ENCODE measurements at places on chromosomes 4 and X.
A peak's percentile ranks its signal among the peaks of the same experiment; 100 is the strongest.

DNA sequence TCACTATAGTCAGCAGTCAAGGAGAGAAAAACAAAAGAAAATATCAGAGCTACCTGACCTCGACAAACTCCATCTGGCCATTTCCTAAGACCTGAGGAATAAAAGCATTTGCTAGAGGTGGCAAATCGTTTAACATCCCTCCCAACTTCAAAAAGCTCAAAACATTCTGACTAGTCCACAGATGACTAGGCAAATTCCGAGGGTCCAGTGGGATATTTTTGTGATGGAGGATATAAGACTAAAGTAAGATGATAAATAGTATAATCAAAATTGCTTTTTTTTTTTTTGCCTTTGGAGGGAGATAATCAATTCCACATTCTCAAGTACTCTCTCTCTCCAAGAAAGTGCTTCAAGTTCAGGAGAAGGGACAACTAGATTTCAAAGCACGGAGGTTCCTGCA lies 119.1 kb upstream of the ETNPPL start:
- no peak for DNase-seq

GRCh38 chrX:113920661-113921060 lies 663.2 kb upstream of the HTR2C start:
- DNase-seq, result no peak

DNA sequence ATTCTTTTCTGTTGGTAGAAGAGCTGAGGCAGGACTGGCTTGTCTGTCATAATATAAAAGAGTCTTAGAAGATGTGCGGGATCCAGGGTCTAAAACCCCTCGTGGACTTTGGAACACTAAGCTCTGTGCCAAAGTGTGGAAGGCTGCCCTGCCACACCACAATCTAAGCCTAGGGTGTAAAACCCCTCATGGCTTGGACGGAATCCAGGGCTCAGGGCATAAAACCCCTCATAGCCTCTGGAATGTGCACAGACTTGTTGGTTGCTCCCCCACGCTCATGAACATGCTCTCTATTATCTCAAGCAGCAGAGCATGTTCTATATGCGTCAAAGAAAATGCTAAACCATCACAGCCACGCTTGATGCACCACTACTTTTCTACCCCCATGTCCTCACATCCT lies 483.6 kb downstream of the GABRG1 start:
- no peak for DNase-seq

DNA sequence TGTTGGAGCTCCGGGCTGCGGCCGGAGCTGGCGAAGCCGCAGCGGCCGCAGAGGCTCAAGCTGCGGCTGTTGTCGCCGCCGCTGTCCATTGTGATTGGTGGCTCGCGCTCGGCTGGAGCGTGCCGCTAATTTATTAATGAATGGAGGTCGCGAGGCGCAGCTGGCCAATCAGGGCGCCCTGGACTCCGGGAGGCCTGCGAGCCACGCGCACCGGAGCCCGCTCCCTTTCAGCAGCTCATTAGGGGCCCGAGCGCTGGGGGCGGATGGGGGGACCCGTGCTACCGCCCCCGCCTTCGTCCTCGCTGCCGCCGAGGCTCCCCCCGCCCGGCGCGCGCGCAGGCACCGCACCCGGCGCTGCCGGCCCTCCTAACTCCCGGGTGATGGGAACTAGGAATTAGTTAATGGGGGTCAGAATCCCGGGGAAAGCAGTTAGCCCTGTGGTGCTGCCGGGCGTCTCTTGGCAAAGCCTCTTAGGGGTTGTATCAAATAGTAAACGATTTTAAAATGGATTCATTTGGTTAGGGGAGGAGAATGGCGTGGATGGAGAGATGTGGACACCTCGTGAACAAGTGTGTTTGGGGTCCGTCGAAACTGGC lies 589 bp upstream of the NEUROG2 start:
- peak; percentile 79 for DNase-seq

DNA sequence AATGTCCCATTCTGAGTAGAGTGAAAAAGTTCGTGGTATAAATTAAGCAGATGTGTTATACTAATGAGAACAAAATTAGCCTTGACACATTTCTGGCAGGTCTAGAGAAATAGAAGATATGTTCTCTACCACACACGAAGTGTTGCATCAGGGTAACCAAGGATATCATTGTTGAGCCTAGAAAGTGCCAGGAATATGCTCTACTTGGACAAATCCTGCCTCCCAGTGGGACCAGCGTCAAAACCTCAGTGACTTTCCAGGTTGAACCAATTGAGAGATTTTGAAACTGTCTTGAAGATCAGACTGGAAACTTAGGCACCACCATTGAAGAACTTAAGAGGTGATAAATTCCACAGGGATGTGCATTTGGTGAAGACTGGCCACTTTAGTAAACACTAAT lies 115.9 kb downstream of the HPGD start:
- DNase-seq, result no peak

- DNase-seq, result no peak
Observed at GRCh38 chr4:3337811-3338210, 45.0 kb downstream of the RGS12 start.

GRCh38 chr4:26299254-26299882 lies 21.4 kb upstream of the RBPJ start:
- no peak for DNase-seq

GRCh38 chrX:28920153-28920943 lies 333.1 kb downstream of the IL1RAPL1 start:
- DNase-seq, result peak; percentile 26

GRCh38 chrX:56025872-56026571 lies 206.1 kb upstream of the KLF8 start:
- DNase-seq, result no peak

DNA sequence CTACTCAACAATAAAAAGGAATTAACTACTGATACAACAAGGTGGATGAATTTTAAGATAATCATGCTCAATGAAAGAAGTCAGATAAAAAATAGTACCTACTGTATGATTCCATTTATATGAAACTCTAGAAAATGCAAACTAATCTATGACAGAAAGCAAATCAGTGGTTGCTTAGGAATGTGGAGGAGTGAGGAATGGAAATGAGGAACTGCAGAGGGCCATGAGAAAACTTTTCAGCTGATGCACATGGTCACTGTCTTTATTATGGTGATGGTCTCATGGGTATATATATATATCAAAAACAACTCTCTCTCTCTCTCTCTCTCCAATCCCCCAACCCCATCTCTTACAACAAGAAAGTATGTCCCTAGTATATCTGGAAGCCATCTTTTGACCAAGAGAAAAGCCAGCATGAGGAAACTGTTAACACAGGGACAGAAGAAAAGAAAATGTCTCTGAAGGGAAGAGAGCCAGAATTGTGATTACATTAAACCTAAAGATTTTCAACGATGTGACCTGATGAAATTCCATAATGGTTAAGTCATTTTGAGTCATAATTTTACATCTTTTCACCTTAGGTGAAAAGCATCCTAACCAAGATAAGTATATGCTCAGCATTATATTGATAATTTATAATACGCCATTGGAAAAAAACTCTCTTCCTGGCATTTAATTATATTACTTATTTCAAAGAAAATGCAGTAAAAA lies 8.5 kb upstream of the NFKB1 start:
- DNase-seq, result no peak

GRCh38 chr4:621296-622070 lies 3.9 kb upstream of the PDE6B start:
- no peak for DNase-seq

GRCh38 chr4:152459326-152459725 lies 76.6 kb downstream of the FBXW7 start:
- no peak for DNase-seq

GRCh38 chr4:159023741-159024140 lies 79.1 kb upstream of the RAPGEF2 start:
- DNase-seq, result no peak

DNA sequence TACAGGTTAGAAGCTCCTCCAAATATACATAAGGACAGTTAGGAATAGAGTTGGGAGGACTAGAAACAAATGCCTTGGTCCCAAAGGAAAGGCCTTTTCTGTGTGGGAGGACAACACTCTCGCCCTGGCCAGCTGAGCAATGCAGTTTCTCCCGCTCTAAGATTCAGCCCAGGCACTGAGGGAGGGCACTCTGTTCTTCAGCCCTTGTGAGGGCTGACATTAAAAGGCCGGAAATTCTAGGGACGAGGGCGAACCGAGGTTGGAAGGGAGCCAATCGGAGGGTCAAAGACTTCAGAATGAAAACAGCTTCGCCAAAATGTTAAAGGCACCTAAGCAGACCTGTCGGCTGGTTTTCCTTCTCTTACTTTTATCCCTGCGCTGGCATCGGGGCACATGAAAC lies 2.9 kb upstream of the PTCHD1 start:
- no peak for DNase-seq

- no peak for DNase-seq
Observed at GRCh38 chrX:130756233-130756632, 146.8 kb downstream of the ENOX2 start.

DNA sequence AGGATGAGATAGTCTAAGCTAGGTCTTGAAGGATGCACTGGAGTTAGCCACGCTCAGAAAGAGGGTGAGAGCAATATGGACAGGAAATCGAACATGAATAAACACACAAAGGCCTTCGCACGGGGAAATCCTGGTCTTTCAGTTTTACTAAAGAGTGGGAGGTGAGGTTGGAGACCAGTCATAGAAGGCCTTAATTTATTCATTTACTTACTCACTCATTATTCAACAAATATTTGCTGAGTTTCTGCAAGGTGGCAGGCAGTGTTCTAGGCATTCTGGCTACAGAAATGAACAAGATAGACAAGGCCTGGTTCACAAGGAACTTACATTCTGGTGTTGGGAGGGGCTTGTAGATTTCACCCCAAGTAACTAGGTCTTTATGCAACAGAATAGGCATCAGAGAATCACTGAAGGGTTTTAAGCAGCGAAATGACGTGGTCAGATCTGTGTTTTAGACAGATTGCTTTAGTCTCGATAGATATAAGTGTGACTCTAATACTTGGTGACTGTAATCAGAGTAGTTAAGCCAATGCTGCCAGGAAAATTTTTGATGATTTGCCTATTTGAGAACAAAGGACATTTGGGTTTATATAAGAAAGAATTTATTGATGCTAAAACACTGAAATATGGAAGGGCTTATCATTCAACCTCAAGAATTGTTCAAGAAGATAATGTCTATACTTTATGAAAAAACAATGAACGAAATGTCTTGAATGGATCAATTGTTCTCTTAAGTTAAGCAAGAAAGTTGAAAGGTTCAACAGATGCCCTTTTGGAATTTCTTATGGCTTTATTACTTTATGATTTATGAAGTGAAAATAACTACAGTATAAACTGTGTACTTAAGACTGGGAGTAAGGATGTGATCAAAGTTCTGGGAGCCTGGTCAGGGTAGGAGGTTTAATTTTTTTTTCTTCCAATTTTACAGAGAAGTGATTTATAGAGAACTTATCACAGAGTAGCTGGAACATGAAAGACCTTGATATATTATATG lies 184.4 kb upstream of the CASK start:
- no peak for DNase-seq

GRCh38 chrX:1246816-1247215 lies 21.8 kb upstream of the CSF2RA start:
- DNase-seq, result peak; percentile 13

GRCh38 chrX:125205918-125206665 lies 113.6 kb upstream of the TEX13C start:
- DNase-seq, result no peak

- no peak for DNase-seq
Observed at GRCh38 chr4:124224256-124224655, 488.3 kb downstream of the ANKRD50 start.

DNA sequence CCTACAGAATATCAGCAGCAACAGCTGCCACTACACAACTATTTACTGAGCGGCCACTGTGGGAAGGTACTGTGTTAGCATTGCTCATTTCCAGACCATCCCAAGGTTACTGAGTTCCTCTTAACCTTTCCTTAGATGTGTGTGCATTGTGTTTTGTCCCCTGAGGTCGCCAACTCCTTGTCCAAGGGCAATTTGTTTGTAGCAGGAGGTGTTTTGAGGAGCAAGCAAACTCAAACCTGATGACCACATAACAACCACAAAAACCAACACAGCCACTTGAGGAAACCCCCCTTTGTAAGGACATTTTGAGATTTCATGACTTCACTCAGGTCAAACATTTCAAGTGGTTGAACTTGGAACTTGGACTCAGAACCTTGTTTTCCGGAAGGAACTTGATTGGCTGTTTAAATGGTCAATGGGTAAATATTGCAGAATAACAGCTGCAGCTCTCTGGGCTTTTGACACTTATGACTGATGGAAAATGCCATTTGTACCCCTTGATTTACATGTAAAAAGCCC lies 122.3 kb downstream of the MID1IP1 start:
- DNase-seq, result no peak

- peak; percentile 88 for DNase-seq
Observed at GRCh38 chr4:42786350-42787078, 106.0 kb upstream of the GRXCR1 start.

- DNase-seq, result no peak
Observed at GRCh38 chr4:55921093-55921492, 27.7 kb upstream of the CEP135 start.

GRCh38 chr4:95059663-95060062 lies 301.9 kb downstream of the BMPR1B start:
- no peak for DNase-seq

DNA sequence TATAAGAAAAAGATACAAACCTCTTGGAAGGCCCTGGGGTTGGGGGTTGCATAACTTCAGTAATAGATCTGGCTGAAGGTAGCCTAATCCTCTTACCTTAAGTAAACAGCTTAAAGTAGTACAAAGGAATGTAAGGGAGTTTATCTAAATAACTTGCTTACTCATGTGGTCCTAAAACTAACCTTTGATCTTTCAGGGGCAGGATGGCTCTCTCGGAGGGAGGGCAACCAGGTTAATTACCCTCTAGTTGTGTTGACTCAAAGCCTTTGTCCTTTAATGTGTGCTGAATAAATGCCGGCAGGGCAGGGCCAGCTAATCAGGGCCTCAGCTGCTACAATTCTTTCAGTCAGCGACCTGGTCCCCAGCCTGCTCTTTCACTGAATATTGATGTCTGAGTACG lies 822.0 kb upstream of the SLIT2 start:
- DNase-seq, result no peak

- no peak for DNase-seq
Observed at GRCh38 chrX:136731207-136731782, 49.4 kb downstream of the ARHGEF6 start.

DNA sequence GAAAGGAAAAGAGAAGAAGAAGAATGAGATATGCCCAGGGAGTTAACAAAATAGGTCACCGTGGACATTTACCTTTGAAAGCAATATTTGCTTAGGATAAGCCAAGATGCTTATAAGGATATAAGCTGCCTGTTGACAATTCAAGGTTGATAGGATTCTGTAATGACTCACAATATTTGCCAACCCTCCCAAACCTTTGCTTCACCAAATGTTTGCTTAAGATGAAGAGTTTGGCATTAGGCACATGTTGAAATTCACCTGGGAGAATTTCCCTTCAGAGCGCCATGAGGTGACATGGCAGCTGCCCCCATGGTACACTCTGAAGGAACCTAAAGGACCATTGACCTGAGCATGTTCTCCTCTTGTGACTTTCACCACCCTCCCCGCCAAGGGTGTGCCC lies 4.6 kb downstream of the PALLD start:
- DNase-seq, result no peak

- DNase-seq, result no peak
Observed at GRCh38 chrX:45758319-45758718, 557.6 kb upstream of the DIPK2B start.

DNA sequence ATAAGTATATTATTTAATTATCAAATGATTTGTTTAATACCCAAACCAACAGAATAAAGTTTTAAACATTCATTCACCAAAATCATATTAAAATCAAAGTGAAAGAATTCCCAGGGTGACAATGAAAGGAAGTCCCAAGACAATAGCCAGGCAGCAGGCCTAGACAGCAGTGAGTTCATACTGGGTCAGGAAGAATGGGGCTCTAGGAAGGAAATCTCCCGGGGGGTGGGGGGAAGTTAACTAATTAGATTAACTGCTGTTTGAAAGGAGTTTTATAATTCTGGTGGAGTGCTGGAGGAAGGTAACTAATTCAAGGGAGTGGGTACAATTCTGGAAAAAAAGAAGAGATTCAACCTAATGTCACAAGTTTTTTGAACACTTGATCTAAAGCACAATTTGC lies 104.1 kb downstream of the ZAR1 start:
- no peak for DNase-seq

Measured in NCI-H1092 (cell line).